ENCODE measurements at places on chromosomes 6 and 20.

GRCh38 chr6:3610206-3610605 is 141.3 kb downstream of the PXDC1 start:
- DNase-seq, result peak; percentile 14
- H3K4me1 ChIP-seq, result no peaks in the 10 kb centered on the region
- no peaks in the 10 kb centered on the region for H3K36me3 ChIP-seq
- H3K27me3 ChIP-seq, result peaks cover 3% of the 10 kb centered on the region

GRCh38 chr6:26273673-26274588 is 91.1 kb upstream of the BTN3A2 start:
- H3K4me3 ChIP-seq, result no peak overlapping the region
- no peaks in the 10 kb centered on the region for H3K27me3 ChIP-seq
- peaks cover 34% of the 10 kb centered on the region for H3K4me1 ChIP-seq
- no peak overlapping the region for H3K27ac ChIP-seq

DNA sequence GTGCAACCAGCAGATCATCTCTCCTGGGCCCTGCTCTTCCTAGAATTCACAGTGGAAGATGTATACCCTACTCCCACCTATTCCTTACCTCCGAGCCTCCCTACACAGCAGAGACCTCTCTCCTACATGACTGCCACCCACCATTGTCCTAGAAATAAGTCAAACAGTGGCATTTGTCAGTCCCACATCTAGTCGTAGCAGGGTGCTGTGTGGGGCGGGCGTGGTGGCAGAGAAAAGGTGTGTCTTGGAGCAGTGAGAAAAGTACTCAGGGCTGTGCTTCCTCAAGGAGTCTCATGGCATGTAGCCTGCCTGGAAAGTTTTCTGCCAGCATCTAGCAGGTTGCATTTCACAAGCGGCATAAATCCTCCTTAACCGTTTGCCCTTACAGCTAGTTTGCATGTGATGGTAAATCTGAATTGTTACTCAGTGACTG is 59.4 kb upstream of the PTGIS start:
- DNase-seq, result no peak
- no peak overlapping the region for H3K4me3 ChIP-seq
- H3K4me1 ChIP-seq, result peaks cover 27% of the 10 kb centered on the region
- peaks cover 7% of the 10 kb centered on the region for H3K36me3 ChIP-seq
- H3K27ac ChIP-seq, result no peak overlapping the region
- H3K27me3 ChIP-seq, result peaks cover 10% of the 10 kb centered on the region

- H3K27ac ChIP-seq, result no peak overlapping the region
- no peaks in the 10 kb centered on the region for H3K4me1 ChIP-seq
- no peaks in the 10 kb centered on the region for H3K36me3 ChIP-seq
- H3K4me3 ChIP-seq, result no peak overlapping the region
Measured at GRCh38 chr20:61109221-61109805, 142.7 kb upstream of the CDH4 start.

DNA sequence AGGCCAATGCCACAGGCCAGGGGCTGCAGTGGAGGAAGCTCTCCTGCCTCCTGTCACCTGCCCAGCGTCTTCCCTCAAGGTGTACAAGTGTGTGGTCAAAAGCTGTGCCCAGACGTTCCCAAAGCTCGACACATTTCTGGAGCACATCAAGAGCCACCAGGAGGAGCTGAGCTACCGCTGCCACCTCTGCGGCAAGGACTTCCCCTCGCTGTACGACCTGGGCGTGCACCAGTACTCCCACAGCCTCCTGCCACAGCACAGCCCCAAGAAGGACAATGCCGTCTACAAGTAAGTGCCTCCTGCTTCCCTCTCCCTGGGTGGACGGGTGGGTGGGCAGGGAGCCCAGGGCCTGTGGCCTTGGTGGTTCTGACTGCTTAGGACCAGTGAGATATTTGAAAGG is 38.2 kb downstream of the ZNF341 start:
- DNase-seq, result no peak
- H3K27me3 ChIP-seq, result no peaks in the 10 kb centered on the region
- H3K36me3 ChIP-seq, result peaks cover 18% of the 10 kb centered on the region
- H3K4me1 ChIP-seq, result peaks cover 17% of the 10 kb centered on the region
- H3K4me3 ChIP-seq, result no peak overlapping the region

GRCh38 chr6:78593898-78594667 is 273.3 kb upstream of the IRAK1BP1 start:
- no peak for DNase-seq
- no peaks in the 10 kb centered on the region for H3K27me3 ChIP-seq
- H3K4me3 ChIP-seq, result no peak overlapping the region
- H3K4me1 ChIP-seq, result no peaks in the 10 kb centered on the region
- H3K27ac ChIP-seq, result no peak overlapping the region

- no peaks in the 10 kb centered on the region for H3K27me3 ChIP-seq
- DNase-seq, result no peak
- H3K4me3 ChIP-seq, result no peak overlapping the region
- no peak overlapping the region for H3K27ac ChIP-seq
- no peaks in the 10 kb centered on the region for H3K4me1 ChIP-seq
Measured at GRCh38 chr6:76416821-76417605, 344.6 kb upstream of the IMPG1 start.

DNA sequence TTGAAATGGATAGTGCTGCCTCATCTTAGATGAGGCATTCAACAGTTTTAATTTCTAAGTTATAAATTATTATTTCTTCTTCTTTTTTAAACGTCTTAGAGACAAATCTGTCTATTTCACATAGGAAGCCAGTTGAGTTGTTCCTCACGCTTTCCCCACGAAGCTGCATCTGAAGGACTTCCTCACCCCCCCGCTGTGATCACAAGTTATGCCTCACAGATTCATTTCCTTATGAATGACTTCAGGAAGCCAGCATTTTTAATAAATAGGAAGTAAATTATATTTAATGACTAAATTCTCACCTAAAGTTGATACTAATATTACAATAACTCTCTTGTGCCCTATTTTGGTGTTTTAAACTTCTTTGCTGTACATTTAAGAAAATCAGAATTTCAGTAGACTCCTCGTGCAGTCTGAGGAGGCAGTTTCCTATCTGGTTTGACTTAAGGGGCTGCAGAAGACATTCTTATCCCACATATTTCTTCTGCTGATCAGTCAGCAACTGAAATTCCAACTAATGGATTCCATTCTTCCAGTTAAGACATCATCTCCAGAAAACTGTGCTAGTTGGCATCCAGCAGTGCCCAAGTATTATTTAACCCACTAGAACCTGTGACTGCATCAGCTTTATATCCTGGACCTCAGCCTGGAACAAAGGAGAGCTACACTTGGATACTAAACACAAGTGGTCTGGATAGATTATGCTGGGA is 182.7 kb upstream of the CCN2 start:
- no peaks in the 10 kb centered on the region for H3K4me1 ChIP-seq
- no peaks in the 10 kb centered on the region for H3K36me3 ChIP-seq
- no peak overlapping the region for H3K4me3 ChIP-seq
- H3K27me3 ChIP-seq, result peaks cover 6% of the 10 kb centered on the region
- no peak for DNase-seq
- H3K27ac ChIP-seq, result no peak overlapping the region

- no peak overlapping the region for H3K27ac ChIP-seq
- H3K4me1 ChIP-seq, result no peaks in the 10 kb centered on the region
- no peak for DNase-seq
- no peaks in the 10 kb centered on the region for H3K27me3 ChIP-seq
Measured at GRCh38 chr6:162379757-162380409, 347.7 kb downstream of the PRKN start.

GRCh38 chr6:161369339-161369738 is 95.5 kb upstream of the AGPAT4 start:
- H3K27me3 ChIP-seq, result no peaks in the 10 kb centered on the region
- no peak overlapping the region for H3K27ac ChIP-seq
- H3K4me3 ChIP-seq, result no peak overlapping the region
- no peaks in the 10 kb centered on the region for H3K4me1 ChIP-seq

GRCh38 chr6:49790341-49790740 is 3.3 kb upstream of the PGK2 start:
- no peak for DNase-seq
- no peaks in the 10 kb centered on the region for H3K4me1 ChIP-seq
- H3K27ac ChIP-seq, result no peak overlapping the region
- no peaks in the 10 kb centered on the region for H3K27me3 ChIP-seq
- H3K36me3 ChIP-seq, result no peaks in the 10 kb centered on the region

DNA sequence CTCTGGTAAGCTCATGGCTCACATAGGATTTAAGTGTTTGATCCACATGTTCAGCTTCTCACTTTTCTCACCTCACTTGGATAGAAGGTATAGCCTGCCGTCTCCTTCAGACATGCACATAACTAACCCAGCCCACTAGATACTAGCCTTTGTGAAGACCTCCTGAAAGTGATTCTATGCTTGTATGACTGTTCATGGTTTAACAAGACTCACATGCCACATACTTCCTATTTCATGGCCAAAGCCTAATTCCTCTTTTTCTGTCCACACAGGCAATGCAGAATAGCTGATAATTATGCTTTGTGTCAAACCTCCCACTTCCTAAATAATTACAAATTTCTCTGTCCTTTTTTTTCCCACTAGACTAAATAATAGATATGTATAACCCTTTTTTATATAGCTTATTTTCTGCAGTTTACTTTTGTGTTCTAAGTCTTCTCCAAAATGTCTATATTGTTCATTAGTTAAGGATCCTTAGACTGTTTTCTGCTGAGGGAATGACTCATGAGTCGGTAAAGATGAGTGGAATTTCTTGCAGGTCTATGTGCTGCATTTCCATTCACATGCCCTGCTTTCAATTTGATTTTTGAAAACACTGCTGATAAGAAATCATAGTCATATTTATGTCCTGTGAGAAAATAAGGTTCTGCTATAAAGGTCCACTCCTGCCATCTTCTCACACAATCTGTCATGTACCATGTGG is 43.0 kb downstream of the HDDC2 start:
- H3K36me3 ChIP-seq, result no peaks in the 10 kb centered on the region
- no peaks in the 10 kb centered on the region for H3K27me3 ChIP-seq
- no peak overlapping the region for H3K27ac ChIP-seq
- H3K4me1 ChIP-seq, result no peaks in the 10 kb centered on the region
- H3K4me3 ChIP-seq, result no peak overlapping the region

DNA sequence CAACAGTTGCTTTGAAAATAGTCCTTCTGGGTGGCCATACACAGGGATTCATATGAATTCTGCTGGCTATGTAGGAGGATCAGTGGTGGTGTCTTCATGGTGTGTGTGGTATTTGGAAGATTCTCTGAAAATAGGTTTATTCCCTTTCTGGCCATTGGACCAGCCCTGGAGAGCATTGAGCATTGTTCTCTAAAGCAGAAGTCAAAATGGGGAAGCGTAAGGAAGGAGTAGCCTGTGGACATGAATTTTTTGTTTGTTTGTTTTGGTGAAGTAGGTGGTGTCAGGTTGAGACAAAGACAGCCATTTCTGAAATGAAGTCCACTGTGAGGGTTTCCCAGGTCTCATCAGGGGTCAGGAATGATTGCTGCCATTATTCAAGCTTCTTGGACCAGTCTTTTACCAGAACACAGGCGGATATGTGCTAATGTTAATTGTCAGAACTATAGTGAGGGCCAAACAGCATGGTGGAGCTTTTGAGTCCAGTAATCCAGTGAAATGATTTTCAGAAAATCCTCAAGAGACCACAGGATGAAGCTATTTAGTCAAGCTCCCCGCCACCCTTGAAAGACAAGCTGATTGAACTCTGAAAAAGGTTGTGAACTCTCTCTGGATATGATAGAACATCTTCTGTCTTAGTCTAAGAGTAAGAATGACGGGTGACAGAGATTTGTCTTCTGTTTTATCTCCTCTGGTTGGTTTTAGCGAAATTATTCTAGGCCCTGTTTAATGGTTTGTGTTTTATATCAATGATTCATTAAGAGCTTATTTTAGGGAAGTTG is 60.0 kb downstream of the DNAH8 start:
- no peak overlapping the region for H3K27ac ChIP-seq
- H3K27me3 ChIP-seq, result peaks cover 18% of the 10 kb centered on the region
- no peaks in the 10 kb centered on the region for H3K36me3 ChIP-seq
- no peak for DNase-seq
- no peak overlapping the region for H3K4me3 ChIP-seq
- peaks cover 5% of the 10 kb centered on the region for H3K4me1 ChIP-seq

- no peak overlapping the region for H3K27ac ChIP-seq
- DNase-seq, result no peak
- H3K4me1 ChIP-seq, result no peaks in the 10 kb centered on the region
- no peaks in the 10 kb centered on the region for H3K36me3 ChIP-seq
Measured at GRCh38 chr20:61125546-61126180, 126.4 kb upstream of the CDH4 start.

DNA sequence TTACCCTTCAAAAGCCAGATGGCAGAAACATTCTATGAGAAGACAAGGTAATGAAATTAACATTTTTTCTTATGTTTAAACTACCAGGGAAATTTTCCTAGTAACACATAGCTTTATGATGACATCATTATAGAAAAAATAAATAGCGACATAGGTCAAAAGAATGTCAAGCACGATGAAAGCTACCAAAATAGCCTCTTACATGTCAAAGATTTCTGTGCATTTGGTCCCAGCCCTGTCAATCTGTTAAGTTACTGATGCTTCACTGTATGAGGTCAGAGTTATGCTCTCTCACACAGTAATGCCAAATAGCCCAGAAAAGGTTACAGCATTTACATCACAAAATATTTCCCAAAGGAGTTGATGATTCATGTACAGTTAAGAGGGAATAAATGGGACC is 199.8 kb upstream of the DEFB112 start:
- H3K4me1 ChIP-seq, result no peaks in the 10 kb centered on the region
- no peak overlapping the region for H3K27ac ChIP-seq
- no peak for DNase-seq
- no peaks in the 10 kb centered on the region for H3K27me3 ChIP-seq
- no peaks in the 10 kb centered on the region for H3K36me3 ChIP-seq
- no peak overlapping the region for H3K4me3 ChIP-seq

DNA sequence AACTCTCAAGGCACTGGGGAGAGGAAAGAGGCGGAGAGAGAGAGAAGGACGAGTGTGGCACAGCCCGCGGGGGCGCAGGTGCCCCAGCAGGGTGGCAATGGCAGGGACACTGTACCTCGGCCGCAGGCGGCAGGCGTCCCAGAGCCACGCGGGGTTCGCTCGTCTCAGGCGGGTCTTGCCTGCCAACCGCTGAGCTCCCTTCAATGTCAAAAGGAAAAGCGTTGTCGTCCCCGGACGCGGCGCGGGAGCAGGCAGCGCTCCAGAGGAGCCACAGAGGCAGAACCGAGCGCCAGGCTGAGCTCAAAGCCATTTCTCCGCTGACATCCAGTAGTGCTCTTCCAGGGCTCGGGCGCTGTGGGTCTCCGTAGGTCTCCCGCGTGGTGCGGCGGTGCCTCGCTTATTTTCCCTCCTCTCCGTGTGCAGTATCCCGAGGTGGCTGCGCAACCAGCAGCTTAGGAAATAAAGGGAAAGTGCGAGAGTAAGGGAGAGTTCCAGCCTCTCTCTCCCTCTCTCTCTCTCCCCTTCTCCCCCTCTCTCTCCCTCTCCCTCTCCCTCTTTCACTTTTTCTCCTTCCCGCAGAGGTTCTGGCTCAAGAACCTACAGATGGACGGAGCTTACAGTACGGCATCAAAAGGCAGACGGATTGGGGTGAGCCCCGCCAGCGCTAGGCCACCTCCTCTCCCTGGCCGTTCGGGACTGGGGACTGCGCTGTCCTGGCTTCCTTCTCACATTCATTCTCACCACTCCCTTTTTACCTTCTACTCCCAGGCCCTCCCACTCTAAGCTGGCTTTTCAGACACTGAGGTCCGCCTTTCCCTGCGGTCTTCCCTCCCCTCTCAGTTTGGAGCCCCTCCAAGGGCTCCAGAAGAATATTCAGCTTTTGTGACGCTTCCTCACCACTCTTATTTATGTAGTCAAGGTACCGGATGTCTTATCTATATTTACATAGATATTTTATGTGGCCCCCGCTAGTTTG is at the start of gene LAMA4:
Gene LAMA4, minus strand, starts transcription at position 727 of the 976 bp plus-strand sequence. Its CDS starts 417 bp downstream, at position 310.
- peaks cover 12% of the 10 kb centered on the region for H3K4me1 ChIP-seq
- H3K4me3 ChIP-seq, result peak within 1 kb of the TSS; percentile 61
- H3K27ac ChIP-seq, result no peak within 1 kb of the TSS
- H3K36me3 ChIP-seq, result peaks cover 1% of the 10 kb centered on the region
- H3K27me3 ChIP-seq, result peaks cover 83% of the 10 kb centered on the region

GRCh38 chr20:5657190-5657875 is 92.9 kb upstream of the SHLD1 start:
- no peak overlapping the region for H3K27ac ChIP-seq
- no peak for DNase-seq
- peaks cover 11% of the 10 kb centered on the region for H3K4me1 ChIP-seq
- H3K27me3 ChIP-seq, result no peaks in the 10 kb centered on the region

Data from activated CD8-positive, alpha-beta memory T cell treated with anti-CD3 and anti-CD28 coated beads, Interleukin-2, amount 10 ng/mL, durations not matched to agents 7 days and 5 days (primary cell).